CD4-positive, CD25-positive, alpha-beta regulatory T cell (primary cell): ENCODE measurements at places on chromosomes 13 and 19.

- no peak for DNase-seq
Measured at GRCh38 chr13:52026246-52026626, 1.7 kb downstream of the UTP14C start.

DNA sequence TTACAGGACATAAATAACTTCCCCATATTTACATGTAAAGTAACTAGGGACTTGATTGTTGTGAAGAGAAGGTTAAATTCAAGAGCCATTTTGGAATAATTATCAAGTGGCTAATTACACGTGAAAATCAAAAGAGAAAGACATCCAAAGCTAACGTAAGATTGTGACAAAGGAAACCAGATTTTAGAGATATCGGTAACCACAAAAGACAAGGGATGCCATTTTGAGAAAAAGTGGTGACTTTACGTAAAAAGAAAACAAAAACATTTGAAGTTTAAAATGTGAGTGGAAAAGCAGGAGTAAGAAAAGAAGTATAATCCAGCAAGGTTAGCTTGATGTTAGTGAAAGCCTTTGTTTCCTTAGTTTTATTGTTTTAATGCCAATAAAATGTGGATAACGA lies 10.9 kb upstream of the VWA8 start:
- peak; percentile 52 for DNase-seq

DNA sequence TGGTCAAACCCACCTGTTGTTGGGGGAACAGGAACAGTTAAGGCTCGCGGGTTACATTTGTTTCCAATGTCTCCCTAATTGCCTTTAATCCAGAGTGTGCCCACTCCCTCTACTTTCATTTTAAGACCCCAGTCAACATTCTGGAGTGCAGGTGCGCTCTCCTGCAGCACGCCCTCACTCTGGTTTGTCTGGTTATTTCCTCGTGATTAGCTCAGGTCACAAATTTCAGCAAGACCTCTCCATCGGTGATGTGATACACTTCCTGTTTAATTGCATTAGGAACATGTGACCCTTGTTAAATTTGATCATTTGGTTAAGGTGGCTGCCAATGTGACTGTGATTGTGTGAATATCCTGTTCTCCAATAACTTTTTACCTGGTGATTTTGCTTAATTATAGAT lies 53.0 kb downstream of the TEX29 start:
- no peak for DNase-seq

- DNase-seq, result peak; percentile 55
Measured at GRCh38 chr19:46635920-46636761, at the start of gene GNG8. TSS of gene GNG8 (minus strand) at chr19:46636202. CDS start at chr19:46634682, 1,520 bp downstream.

GRCh38 chr19:33957804-33958203 lies 161.1 kb downstream of the KCTD15 start:
- no peak for DNase-seq

- DNase-seq, result no peak
Measured at GRCh38 chr13:89900104-89900765, 1447.3 kb upstream of the MIR17HG start.

DNA sequence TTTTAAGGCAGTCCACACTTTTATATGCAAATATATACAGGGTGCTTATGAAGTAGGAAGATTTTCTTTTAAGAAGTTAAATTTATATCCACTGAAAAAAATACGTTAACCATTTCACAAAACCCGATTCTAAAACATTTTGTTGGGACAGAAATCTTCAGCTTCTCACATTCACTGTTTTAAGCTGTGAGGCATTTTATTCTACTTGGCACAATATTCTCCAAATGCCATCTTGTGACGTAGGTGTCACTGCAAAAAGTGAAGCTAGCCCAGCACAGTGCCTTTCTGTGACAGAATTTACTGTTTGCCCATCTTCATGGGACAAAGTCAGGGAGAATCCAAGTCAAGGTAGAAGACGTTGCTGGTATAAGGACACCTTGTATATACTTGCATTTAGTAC lies 94.5 kb upstream of the SLC15A1 start:
- DNase-seq, result no peak

DNA sequence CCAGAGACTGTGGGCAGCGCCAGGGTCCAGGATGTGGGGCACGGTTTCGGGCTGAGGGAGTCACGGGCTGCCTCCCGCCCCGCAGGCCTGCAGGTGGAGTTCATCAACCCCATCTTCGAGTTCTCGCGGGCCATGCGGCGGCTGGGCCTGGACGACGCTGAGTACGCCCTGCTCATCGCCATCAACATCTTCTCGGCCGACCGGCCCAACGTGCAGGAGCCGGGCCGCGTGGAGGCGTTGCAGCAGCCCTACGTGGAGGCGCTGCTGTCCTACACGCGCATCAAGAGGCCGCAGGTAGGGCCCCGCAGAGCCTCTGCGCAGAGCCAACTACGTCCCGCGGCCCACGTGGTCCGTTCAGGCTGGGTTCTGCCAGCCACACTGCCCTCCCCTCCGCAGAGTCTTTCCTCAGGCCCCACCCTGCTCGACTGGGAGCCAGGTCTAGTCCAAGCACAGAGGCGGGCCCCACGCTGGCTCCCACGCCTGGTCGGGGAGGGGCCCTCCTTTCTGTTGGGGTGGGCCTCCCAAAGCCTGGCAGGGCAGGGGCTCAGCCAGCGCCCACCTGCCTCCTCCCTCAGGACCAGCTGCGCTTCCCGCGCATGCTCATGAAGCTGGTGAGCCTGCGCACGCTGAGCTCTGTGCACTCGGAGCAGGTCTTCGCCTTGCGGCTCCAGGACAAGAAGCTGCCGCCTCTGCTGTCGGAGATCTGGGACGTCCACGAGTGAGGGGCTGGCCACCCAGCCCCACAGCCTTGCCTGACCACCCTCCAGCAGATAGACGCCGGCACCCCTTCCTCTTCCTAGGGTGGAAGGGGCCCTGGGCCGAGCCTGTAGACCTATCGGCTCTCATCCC lies 2.0 kb upstream of the POLD1 start:
- no peak for DNase-seq

GRCh38 chr13:28707629-28708427 lies 10.9 kb downstream of the SLC46A3 start:
- peak; percentile 79 for DNase-seq

GRCh38 chr13:42247883-42248282 lies 24.1 kb upstream of the AKAP11 start:
- DNase-seq, result no peak

DNA sequence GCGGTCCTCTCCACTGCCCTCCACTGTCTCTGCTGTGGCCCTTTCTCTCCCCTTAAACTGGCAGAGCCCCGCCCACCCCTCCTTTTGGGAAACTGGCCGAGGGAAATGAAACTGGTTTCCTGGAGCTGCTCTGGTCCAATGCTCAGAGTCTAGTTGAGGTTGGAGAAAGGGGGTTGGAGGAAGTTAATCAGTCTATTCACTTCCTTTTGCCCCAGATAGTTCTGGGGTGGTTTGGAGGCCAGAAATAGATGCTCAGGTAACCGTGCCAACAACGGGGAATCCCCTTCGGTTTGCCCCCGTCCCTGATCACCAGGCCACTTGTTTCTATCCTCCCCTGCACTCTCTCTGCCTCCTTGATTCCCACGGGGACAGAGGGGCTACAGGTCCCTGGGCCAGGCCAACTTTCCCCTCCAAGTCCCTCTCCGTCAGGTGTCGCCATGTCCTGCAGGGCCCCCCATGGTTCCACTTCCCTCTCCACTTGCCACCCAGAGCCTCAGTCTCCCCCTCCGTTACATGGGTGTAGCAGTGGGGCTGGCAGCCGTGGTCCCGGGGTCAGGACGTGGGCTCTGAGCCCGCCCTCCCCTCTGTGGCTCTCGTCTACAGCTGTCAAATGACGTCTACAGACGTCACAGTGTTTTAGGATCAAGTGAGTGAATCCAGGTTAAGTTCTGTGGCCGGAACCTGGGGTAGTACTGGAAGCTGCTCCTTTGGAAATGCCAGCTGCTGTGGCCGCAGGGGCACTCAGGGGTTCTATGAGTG lies at the start of gene IL4I1:
Gene IL4I1, minus strand, starts transcription at position 25 of the 759 bp plus-strand sequence. CDS start 727 bp downstream, outside the sequence.
- peak; percentile 64 for DNase-seq

GRCh38 chr13:40562975-40563349 lies 103.5 kb downstream of the FOXO1 start:
- no peak for DNase-seq

- no peak for DNase-seq
Measured at GRCh38 chr19:19434483-19435045, 29.1 kb downstream of the GATAD2A start.

GRCh38 chr19:55109527-55110291 lies 7.7 kb downstream of the PPP1R12C start:
- no peak for DNase-seq

DNA sequence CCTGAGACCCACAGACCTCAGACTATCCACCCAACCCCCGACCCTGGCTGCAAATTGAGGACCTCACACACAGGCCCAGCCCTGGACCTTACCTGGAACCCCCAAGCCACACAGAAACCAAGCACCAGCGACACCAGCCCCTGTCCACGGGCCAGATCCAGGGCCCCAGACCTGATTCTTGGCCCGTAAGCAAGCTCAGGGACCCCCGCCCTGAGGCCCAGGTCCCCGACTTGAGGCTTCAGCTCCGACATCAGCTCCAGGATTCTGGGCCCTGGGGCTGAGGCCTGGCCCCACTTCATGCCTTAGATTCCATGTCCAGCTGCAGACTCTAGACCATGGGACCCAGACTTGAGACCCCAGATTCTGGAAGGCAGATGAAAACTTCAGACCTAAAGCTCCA lies 6.3 kb downstream of the TTYH1 start:
- no peak for DNase-seq

- DNase-seq, result no peak
Measured at GRCh38 chr13:27004866-27005265, 166.7 kb downstream of the USP12 start.

GRCh38 chr13:29847501-29847983 lies 2.9 kb downstream of the UBL3 start:
- DNase-seq, result peak; percentile 44

DNA sequence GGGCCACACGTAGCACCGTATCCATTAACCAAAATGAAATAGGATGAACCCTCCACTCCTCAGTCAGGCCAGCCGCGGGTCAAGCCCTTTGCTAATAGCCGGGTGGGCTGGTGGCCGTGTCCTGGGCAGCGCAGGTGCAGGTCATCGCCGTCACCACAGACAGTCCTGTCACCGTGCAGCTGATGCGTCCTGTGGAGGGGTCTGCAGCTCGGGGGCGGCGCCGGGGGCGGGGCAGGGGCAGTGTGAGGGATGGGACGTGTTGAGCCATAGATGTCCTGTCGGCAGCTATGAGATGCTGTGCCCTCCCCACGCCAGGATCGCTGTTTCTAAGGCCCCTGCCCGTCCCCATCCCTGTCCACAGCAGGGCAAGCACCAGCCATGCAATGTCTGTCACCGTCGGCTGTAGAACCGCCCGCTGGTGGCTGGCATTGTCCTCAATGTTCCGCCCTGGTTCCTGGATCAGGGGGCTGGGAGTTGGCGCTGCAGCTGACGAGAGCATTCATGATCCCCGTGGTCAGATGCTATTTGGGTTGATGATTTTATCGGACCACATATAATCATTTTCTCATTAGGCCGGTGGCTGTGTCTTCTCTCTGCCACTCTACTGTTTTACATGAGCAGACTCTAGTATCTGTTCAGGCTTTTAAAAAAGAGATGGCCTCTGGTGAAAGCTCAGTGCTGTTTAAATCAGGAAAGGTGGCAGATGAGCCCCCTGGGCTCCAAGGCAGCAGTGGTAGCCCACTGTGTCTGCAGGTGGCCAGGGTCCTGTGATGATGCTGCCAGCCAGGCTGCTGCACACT lies 126.1 kb downstream of the KDM4B start:
- no peak for DNase-seq

DNA sequence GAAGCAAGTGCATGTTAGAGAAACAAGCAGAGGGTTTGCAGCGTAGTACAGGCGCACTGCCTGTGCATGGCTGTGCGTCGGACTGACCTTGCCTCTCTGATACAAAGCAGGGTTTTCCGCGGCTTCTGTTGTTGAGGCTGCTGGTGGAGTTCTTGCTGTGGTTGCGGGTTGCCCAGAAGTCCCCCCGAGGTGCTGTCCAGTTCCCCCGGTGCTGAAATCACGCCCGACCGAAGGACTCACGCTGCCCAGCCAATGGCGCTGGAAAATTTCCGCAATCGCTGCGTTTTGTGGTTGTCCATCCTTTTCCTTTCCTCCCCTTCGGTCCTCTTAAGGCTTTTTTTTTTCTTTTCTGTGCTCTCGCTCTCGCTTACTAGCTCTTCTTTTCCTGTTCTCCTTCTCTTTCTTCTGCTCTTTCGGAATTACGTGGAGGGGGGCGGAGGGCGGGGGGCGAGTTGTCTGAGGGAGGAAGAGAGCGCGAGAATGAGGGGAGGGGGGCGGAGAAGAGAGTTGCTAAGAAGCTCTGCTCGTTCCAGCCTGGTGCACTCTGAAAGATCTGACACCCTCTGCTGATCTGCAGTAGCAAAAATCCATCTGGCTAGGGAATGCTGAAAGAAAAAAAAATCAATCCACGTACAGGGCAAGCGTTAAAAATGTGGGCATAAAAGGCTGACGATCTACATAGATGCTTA lies at the start of gene SLITRK1:
Gene SLITRK1, minus strand, starts transcription at position 558 of the 689 bp plus-strand sequence. CDS start 967 bp downstream, outside the sequence.
- peak; percentile 1 for DNase-seq

DNA sequence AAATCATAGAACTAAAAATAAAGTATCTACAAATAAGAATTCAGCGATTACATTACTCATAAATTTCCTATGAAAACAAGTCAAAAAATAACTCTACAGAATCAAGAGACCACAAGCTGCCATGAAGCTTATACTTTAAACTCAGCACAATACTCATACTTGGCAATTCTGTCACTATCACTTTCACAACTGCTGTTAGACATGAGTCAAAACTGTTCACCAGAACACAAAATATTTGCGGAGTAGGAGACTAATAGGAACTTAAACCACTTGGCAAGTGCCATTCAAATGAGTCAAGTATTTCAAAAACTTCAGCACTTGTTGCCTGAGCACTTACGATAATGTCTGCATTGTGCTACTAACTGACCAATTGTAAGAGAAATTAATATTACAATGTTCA lies 387.8 kb upstream of the GPC6 start:
- no peak for DNase-seq

DNA sequence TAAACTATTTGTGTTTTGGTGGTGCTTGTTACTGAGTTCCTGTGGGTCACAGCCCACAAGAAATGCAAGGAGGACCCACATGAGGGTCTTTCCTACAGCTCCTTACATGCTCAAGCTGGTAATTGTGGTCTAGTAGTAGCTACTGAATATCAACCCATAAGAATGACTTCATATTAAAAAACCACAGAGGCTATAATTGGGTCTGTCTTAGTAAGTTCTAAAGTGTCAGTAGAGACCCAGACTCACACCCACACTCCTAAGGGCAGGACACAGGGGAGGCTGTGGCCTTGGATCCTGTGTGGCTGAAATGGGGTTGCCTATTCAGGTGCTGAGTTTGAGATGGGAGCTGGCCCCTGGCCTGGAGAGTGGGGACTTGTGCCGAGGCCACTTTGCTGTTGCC lies 19.6 kb downstream of the TFDP1 start:
- no peak for DNase-seq

DNA sequence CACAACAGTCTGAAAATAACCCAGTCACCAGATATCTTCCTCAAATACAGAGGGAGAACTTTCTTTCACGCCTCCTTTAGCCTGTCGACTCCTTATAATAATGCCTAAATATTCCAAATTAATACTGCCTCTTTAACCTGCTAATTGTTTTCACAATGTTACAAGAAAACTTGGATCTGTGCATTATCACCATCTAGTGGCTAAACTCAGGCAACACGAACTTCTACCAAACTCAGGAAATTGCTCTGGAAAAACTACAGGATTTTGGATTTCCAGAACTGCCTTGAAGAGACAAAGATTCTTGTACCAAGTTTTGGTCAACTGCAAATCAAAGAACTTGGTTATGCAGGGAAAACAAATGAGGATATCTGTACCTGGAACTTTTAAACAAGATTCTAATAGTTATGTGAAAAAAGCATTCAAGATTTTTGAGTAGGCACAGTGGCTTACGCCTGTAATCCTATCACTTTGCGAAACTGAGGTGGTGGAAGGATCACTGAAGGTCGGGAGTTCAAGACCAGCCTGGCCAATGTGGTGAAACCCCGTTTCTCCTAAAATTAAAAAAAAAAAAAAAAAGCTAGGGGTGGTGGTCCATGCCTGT lies 10.8 kb downstream of the CLN5 start:
- DNase-seq, result no peak
